ENCODE measurements at places on chromosomes 3 and 15.

DNA sequence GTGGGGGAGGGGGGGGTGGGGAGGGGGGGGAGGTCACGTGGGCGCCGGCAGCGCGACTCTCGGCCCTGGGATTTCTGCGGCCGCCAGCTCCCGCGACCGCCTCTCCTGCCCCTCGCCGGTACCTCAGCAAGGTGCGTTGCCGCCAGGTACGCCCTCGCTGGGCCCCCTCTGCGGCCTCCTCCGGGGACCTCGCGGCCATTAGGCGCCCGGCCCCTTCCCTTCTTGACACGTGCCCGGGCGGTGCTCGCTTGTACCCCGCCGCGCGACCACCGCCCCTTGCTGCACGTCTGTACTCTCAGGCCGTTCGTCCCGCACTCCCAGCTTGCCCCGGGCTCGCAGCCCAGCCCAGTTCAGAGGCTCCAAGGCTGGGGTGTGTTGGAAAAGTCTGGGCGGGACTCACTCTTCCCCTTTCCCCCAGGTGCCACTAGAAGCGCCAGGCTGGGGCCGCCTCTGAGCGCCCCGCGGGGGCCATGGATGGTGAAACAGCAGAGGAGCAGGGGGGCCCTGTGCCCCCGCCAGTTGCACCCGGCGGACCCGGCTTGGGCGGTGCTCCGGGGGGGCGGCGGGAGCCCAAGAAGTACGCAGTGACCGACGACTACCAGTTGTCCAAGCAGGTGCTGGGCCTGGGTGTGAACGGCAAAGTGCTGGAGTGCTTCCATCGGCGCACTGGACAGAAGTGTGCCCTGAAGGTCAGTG, at the start of gene MAPKAPK3:
MAPKAPK3 (plus strand) TSS at position 56 of the 696 bp plus-strand sequence; CDS start at position 471, 415 bp downstream.
- peak; percentile 53 for DNase-seq

GRCh38 chr15:88900309-88900981, 5.1 kb upstream of the HAPLN3 start:
- peak; percentile 54 for DNase-seq

- no peak for DNase-seq
Observed at GRCh38 chr3:151096716-151097115, 11.3 kb downstream of the MED12L start.

- DNase-seq = no peak
Observed at GRCh38 chr15:101255615-101256241, 3.9 kb upstream of the CHSY1 start.

DNA sequence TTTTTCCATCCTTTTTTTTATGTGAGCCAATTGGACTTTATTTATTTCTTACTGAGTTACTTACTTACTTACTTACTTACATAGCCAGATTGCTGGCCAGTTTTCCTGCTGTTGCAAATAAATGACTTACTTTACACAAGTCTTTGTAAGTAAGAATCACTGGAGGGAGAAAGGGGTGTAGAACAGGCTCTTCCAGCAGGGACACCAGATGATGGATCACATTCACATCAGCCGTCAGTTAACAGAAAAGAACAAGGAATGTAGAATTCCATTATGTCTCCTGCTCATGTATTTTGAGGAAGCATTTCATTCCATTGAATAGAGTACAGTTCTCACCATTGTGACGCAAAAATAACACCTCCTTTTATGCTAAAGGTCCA, 188.6 kb downstream of the FNDC3B start:
- no peak for DNase-seq

DNA sequence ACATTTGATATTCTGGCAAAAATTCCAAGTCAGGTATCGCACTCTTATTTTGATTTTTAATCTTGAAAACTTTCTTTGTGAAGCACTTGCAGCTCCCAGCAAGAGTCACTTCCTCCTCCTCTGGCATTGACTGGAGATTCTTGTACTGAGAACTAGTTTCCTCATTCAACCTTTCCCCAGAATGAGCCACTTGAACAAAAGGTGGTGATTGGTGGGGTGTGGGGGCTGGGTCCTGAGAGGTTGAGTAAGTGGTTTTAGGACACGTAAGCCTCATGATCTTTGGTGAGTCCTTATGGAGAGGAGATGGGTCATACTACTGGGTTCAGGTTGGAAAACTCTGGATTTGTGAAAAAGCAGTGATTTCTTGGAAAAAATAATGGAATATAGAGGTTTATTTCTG, 32.3 kb upstream of the ONECUT1 start:
- DNase-seq = no peak
